ENCODE measurements at places on chromosomes 5 and 9.
A peak's percentile ranks its signal among the peaks of the same experiment; 100 is the strongest.

GRCh38 chr9:84296146-84296843, 44.3 kb downstream of the SLC28A3 start:
- peak; percentile 19 for DNase-seq

- no peak for DNase-seq
These were observed 134.2 kb downstream of the FBXO4 start for GRCh38 chr5:42059291-42059690.

GRCh38 chr5:84032324-84032723, 311.7 kb upstream of the HAPLN1 start:
- DNase-seq, result no peak

GRCh38 chr9:123478160-123478559, 122.2 kb downstream of the CRB2 start:
- no peak for DNase-seq

DNA sequence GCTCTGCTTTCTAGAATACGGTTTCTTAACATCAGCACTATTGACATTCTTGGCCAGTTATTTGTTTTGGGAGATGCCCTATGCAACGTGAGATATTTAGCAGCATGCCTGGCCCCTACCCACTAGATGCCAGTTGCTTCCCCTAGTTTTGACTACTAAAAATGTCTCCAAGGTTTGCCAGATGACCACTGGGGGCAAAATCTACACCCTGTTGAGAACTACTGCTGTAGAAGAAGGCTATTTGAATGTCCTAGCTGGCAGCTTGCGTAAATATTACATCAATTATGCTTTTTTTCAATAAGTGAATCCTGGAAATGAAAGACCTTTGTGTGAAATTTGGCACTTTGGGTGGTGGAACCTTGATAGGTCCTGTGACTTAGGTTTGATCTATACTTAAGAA, 5.0 kb downstream of the NCBP1 start:
- no peak for DNase-seq

DNA sequence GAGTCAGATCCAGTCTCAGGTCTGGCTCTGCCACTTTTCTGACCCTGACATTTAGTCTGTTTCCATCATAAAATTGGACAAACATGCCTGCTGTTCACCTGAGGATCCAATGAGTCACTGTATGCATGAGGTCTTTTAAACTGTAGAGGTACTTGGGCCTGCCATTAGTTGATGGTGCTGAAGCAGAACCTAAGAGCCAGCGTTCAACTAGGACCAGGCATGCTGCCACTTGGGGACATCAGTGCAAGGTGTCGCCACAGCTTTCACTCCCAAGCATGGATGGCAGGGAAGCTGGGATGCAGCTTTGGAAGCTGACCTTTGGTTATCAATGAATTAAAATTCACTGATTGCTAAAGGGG, 37.1 kb downstream of the NEUROG1 start:
- DNase-seq, result no peak

DNA sequence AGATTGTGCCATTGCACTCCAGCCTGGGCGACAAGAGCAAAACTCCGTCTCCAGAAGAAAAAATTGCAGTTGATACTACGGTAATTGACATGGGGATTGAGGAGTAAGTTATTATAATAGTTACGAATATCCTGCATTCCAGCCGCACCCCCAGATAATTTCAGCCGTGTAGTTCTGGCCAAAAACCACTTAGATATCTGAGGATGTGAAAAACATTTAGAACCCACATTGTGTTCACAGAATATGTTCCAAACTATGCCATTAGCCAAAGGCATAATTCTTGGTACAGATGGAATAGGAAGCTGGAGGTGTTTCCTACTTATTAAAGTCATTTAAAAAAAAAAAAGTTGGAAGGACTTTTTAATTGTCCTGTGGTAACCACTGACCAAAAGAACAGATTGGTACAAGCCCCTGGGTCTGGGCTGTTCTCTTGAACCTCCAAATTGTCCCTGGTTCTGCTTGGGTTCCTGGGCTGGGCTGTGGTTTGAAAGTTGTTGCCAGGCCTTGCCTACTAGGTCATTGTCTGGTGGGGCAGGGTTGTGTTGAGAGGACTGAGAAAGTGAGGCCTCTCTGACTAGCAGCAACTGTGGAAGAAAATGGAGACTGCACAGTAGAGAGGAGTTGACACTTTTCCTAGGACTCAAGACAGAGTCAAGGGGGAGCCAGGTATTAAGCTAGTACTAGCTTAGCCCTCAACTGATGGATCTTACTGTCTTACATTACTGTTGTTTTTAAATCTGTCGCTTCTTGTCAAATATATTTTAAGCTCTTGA, 198.8 kb downstream of the NR3C1 start:
- no peak for DNase-seq

Measured in stimulated activated CD4-positive, alpha-beta T cell treated with anti-CD3 and anti-CD28 coated beads, Interleukin-1b, Interleukin-23, amount 100 ng/mL, for 24 hours (primary cell).